T-helper 17 cell (primary cell): ENCODE measurements at places on chromosomes 7 and 10.

GRCh38 chr10:17872191-17873091 is 63.3 kb downstream of the MRC1 start:
- DNase-seq = no peak

DNA sequence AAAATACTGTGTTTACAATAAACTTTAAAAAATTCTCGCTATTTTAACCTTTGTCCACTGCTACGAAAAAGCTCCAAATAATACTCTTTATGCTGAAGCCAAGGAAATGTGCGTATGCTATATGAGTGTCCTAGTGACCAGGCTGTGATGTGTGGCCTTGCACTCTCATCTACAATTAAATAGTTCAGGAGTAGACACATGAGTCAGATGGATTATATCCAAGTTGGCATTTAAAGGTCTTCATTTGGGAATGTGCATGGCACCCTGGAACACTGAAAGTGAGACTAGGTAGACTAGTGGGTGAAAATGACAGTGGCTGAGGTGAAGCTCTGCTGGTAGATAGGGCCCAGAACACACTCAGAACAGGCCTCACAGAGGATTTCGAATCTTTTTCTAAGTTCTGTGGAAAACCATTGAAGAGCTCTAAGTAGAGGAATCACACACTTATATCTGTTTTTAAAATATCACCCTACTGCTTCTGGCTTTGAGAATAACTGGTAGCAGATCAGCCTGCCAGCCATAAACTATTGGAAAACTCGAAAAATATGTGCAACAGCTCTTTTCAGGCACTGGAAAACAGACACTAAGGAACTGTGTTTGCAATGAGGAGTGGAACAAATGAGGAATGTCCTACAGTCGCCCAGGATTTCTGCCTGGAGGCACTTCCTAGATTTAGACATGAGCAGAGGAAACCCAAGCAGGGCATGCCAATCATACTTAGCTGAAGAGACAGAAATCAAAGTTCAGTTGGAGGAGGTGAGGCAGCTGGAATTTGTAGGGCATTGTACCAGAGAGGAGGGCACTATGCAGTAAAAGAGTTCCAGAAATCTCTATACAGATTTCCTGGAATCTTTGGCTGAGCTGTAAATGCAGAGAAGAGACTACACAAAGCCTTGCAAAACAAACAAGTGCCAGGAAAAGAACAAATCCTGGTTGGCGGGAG is 603.8 kb upstream of the LRRTM3 start:
- DNase-seq = no peak

- no peak for DNase-seq
Observed at GRCh38 chr10:124560377-124561105, 98.9 kb downstream of the LHPP start.

GRCh38 chr7:38731215-38731614 is 100.0 kb upstream of the AMPH start:
- DNase-seq = no peak

GRCh38 chr10:96491303-96491702 is 22.4 kb downstream of the TLL2 start:
- no peak for DNase-seq

- DNase-seq = no peak
Observed at GRCh38 chr10:5406918-5407317, 2.3 kb upstream of the TUBAL3 start.

GRCh38 chr10:93554760-93555432 is 11.6 kb upstream of the FFAR4 start:
- DNase-seq = no peak

DNA sequence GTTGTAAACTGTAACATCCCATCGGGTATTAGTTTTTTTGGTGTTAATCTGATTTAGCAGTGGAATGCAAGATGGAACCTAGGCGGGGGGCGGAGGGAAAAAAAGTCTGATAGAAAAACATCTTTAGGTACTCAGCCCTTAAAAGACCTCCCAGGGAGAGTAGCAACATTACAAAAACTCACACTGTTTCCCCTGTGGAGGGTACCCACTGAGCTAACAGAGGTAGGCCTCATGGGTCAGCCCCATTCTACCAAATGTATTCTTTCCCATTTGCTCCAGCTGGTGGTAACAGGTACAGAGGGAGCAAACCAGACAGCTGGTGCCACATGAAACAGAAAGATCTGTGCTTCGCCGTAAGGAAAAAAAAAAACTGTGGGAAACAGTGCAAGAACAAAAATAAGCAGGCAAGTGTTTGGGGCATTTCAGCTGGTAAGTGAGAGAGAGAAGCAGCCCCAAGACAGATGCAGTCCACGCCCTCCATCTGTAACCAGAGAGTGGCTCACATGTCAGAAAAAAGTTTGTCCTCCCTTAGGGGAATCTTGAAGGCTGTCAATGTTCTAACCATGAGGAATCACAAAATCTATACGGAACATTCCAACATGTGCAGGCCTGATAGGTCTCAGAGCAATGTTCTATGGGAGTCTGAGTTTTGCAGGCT is 65.3 kb downstream of the HOXA1 start:
- DNase-seq = no peak

- no peak for DNase-seq
Observed at GRCh38 chr10:33334153-33334804, at the start of gene NRP1. Gene NRP1, minus strand, starts transcription at chr10:33334667. Its CDS starts 285 bp downstream, at chr10:33334382.

- DNase-seq = no peak
Observed at GRCh38 chr7:47873762-47874161, 74.5 kb downstream of the PKD1L1 start.

DNA sequence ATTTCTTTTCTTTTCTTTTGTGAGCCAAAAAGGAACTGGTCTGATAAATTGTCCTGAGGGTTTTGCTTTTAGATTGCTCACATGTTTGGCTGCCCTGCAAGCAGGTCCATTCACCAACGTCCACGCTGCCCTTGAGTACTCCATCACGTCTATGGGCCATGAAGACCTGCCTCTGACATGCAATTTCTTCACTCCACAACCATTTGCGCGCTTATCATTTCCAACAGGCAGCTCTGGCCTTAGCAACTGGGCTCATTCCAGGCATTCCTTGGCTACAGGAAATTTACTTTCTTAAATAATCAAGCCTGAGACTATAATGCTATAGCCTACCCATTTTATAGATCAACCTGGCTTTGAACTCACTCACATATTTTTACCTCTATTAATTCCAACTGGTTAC is 408.3 kb upstream of the C7orf33 start:
- DNase-seq = no peak

DNA sequence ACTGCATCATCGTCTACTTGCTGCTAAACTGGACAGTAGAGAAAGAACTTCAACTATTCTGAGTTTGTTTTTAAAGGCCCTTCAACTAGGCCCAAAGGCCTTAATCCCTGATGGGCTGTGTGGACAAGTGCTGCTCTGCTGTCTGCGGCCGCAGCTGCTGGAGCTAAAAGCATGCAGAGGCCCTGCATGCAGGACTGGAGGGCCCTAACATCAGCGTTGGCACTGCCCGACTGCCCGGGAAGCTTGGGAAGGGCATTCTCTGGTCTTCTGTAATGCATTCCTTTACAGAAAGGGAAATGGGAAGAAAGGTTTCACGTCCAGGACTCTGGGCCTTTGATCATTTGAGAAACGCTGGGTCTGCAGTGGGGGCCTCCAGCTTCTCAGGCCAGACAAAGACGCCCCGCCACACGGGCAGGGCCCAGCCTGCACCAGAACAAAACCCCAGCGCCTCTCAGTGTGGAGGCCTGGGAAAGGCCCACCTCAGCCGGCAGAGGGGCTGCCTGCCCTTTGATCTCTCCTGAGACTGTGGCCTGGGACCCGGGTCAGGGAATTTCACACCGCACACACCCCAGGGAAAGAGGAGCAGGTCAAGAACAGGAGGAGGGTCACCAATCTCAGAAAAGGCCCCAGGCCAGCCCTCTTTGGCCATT is 229.3 kb downstream of the DNAJB6 start:
- DNase-seq = no peak

GRCh38 chr10:114868870-114869519 is 47.4 kb downstream of the FHIP2A start:
- DNase-seq = no peak
